ENCODE measurements at places on chromosomes 16 and 17. TPM values are rescaled to one million over a fixed set of nuclear protein-coding genes. Genes with fewer than 3 reads are reported as not detected.

The PRAC1 gene
- not detected for polyA plus RNA-seq

DNA sequence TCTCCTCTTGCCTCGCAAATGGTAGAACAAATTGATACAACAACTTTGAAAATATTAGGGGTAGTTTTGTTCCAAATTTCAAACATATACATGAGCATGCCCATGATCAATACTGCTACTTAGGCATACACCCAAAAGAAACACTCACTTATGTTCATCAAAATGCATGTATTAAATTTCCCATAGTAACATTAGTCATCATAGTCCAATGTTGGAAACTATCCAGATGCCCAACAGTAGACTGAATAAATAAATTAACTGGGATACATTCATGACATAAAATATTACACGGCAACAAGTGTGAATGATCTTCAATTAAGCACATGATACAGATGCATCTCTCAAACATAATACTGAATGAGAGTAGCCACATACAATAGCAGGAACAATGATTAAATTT lies 391.6 kb downstream of the CDH11 start:
- H3K4me3 ChIP-seq = no peak overlapping the region
- H3K27ac ChIP-seq = no peak overlapping the region
- H3K4me1 ChIP-seq = no peaks in the 10 kb centered on the region

GRCh38 chr16:15732416-15732815 lies 82.4 kb downstream of the NDE1 start:
- H3K27me3 ChIP-seq = no peaks in the 10 kb centered on the region
- no peak overlapping the region for H3K27ac ChIP-seq
- no peak for DNase-seq

GRCh38 chr17:48444516-48445247 lies 14.7 kb upstream of the SKAP1 start:
- H3K4me1 ChIP-seq = no peaks in the 10 kb centered on the region
- no peak overlapping the region for H3K27ac ChIP-seq
- no peak overlapping the region for H3K4me3 ChIP-seq
- no peaks in the 10 kb centered on the region for H3K27me3 ChIP-seq

DNA sequence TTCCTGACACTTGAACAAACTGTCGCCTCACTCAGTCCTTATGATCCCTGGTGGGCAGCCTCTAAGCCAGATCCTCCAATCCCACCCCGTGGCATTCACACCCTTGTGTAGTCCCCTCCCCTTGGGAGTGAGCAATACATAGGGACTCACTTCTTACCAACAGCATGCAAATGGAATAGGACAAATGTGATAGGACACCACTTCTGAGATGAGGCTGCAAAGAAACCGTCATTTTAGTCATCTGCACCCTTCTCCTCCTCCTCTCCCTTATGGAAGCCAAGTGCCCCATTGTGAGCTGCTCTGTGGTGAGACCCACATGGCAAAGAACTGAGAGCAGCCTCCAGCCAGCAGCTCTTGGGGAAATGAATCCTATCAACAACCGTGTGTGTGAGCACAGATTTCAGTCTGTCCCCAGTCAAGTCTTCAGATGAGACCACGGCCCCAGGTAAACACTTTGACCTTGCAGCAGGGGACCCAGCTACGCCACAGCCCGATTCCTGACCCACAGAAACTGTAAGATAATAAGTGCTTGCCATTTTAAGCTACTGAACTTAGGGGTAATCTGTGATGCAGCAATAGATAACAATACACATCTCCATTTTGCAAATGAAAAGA lies 46.9 kb downstream of the ZFHX3 start:
- H3K27ac ChIP-seq = no peak overlapping the region
- DNase-seq = no peak

GRCh38 chr17:29322363-29322762 lies 28.4 kb upstream of the NUFIP2 start:
- DNase-seq = no peak
- H3K4me3 ChIP-seq = no peak overlapping the region

Data from large intestine (tissue), 12 donors.